ENCODE measurements at places on chromosomes 1 and 21. TPM values are rescaled to one million over a fixed set of nuclear protein-coding genes. Genes with fewer than 3 reads are reported as not detected.

DNA sequence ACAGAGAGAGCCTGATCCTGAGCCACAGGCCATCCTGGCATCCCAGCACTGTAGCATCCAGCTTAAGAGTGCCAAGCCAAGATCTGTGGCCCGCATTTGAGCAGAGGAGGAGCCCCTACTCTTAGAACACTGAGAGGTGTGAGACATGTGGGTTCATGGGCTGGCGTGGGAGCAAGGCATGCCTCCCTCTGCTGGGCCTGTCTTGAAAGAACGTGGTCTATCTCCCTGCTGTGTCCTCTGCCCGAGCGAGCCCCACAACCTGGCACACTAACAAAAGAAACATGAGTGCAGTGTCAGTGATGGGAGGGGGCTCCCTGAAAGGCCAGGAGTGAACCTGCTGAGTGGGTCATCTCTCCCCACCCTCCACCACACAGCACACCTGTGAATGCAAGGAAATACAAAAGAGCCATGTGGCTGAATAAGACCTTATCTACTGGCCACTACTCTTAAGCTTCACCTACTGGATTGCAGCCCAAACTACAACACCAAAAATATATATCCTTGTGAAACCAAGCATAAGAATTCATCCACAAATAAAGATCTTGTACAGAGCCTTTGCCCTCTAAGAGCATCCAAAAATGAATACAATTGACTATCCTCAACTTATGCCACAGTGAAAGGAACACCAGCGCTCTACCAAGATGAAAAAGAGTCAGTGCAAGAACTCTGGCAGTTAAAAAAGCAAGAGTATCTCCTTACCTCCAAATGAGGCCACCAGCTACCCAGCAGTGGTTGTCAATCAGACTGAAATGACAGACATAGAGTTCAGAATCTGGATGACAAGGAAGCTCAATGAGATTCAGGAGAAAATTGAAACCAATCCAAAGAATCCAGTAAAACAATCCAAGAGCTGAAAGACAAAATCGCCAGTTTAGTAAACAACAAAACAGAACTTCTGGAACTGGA lies 259.4 kb upstream of the DAB1 start:
- H3K4me1 ChIP-seq: no peaks in the 10 kb centered on the region
- no peaks in the 10 kb centered on the region for H3K36me3 ChIP-seq
- H3K27me3 ChIP-seq: no peaks in the 10 kb centered on the region
- no peak overlapping the region for H3K27ac ChIP-seq

- peaks cover 6% of the 10 kb centered on the region for H3K4me1 ChIP-seq
- no peaks in the 10 kb centered on the region for H3K36me3 ChIP-seq
- no peak overlapping the region for H3K4me3 ChIP-seq
- DNase-seq: no peak
- H3K27me3 ChIP-seq: no peaks in the 10 kb centered on the region
Measured at GRCh38 chr1:183319051-183319450, 99.1 kb downstream of the NMNAT2 start.

- DNase-seq: no peak
- H3K27me3 ChIP-seq: no peaks in the 10 kb centered on the region
- H3K36me3 ChIP-seq: no peaks in the 10 kb centered on the region
- H3K4me1 ChIP-seq: no peaks in the 10 kb centered on the region
Measured at GRCh38 chr1:208309771-208310170, 65.6 kb upstream of the PLXNA2 start.

DNA sequence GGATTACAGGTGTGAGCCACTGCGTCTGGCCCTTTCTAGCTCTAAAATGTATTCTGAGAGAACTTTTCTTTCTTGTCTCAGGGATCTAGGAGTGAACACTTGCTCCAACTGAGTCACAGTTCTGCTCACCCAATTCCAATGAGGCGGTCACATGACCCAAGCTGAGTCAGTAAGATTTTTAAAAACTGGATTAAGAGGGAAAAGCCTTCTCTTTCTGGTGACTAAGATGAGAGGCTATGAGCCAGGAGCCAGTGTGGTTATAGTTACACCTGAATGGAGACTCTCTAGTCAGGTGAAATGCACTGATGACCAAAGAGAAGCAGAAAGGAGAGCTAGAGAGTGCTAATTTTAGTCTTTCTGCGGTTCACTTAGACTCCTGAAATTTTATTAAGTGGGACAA lies 9.5 kb upstream of the DEPDC1 start:
- no peaks in the 10 kb centered on the region for H3K36me3 ChIP-seq
- no peaks in the 10 kb centered on the region for H3K4me1 ChIP-seq
- DNase-seq: no peak
- H3K27me3 ChIP-seq: no peaks in the 10 kb centered on the region

DNA sequence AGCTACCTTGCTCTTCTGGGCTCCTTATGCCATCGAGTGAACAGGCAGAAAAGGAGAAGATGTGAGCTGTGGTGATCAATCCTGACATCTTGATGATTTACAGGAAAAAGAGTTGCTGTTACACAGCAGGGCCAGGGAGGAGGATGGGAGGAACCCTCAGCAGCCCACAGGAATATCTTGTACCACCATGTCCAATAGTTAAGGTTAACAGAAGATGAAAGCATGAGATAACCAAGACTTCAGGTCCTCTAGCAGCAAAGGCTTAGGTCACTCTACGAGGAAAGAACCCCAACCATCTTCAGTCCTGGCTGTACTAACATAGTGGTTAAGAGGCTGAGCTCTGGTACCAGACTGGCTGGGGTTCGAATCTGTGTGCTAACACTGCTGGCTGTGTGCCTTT lies 12.1 kb upstream of the SELENBP1 start:
- H3K27ac ChIP-seq: no peak overlapping the region
- no peaks in the 10 kb centered on the region for H3K27me3 ChIP-seq
- H3K4me3 ChIP-seq: no peak overlapping the region
- H3K36me3 ChIP-seq: no peaks in the 10 kb centered on the region
- no peaks in the 10 kb centered on the region for H3K4me1 ChIP-seq

- H3K27ac ChIP-seq: no peak overlapping the region
- H3K4me1 ChIP-seq: no peaks in the 10 kb centered on the region
- H3K36me3 ChIP-seq: no peaks in the 10 kb centered on the region
- no peak for DNase-seq
Measured at GRCh38 chr1:92446546-92446945, 40.2 kb downstream of the GFI1 start.

DNA sequence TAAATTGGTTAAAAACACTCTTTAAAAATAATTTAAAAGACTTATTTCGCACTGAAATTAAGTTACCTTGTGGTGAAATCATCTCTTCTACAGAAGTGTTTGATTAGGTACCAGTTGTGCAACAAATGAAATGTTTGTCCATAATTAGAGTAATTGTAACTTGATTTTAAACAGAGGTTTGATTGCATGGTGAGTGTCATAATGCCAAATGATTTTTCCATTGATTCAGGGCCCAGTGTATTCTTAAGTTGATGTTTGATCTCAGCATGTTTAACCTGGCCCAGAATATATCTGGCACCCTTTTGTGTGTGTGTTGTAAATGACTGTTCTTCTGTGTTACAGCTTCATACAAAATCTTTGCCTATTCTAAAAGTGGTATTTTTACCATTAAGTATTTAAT lies 28.5 kb downstream of the LRRC8B start:
- H3K36me3 ChIP-seq: no peaks in the 10 kb centered on the region
- H3K27ac ChIP-seq: peak overlapping the region; percentile 75
- peaks cover 17% of the 10 kb centered on the region for H3K4me1 ChIP-seq
- H3K4me3 ChIP-seq: no peak overlapping the region
- no peaks in the 10 kb centered on the region for H3K27me3 ChIP-seq

DNA sequence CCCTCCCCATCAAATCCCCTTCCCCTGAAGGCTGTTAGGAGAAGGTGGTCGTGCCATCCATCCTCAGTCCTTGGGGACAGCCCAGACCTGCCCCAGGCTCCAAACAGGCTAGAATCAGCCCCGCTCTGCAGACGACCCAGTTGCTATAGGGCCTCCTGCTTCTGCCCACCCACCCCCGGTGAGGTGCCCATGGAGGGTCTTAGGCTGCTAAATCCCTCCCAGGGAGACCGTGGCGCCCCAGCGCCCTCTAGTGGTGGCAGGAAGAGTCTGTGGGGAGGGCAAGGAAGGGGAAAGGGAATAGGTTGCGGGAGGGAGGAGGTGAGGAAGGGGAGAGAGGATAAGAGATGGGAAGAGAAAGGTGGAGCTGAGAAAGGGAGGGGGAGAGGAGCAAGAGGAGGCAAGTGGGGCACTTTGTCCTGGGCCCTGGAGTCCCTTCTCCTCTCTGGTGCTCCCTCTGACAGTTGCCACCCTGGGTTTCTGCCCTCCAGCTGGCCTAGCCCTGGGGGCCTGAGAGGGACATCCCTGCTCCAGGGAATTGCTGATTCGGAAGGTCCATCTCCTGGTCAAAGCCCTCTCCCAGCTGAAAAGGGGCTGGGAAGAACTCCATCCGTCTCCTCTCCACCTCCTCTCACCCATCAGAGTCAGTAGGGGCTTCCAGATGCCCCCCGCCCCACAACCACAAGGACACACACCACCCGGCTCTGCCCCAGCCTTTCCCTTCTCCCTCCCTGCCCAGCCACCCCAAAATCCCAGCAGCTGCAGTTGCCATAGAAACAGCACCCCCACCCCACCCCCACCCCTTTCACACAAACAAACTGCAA lies 55.4 kb downstream of the CAMK2N1 start:
- H3K27me3 ChIP-seq: no peaks in the 10 kb centered on the region
- peaks cover 8% of the 10 kb centered on the region for H3K4me1 ChIP-seq
- H3K27ac ChIP-seq: no peak overlapping the region
- DNase-seq: no peak
- H3K4me3 ChIP-seq: no peak overlapping the region

Gene TAL1
- 0.05 TPM for total RNA-seq

Gene ANKRD65
- total RNA-seq: 1.2 TPM

Gene SPRR2G
- total RNA-seq: not detected

Gene MARK1
- total RNA-seq: 0.10 TPM

Gene PTTG1IP
- 46.7 TPM for total RNA-seq

All from GM12878 (cell line).